Right ventricle myocardium inferior (tissue), 1 donor: ENCODE measurements at places on chromosomes 3 and 15.

DNA sequence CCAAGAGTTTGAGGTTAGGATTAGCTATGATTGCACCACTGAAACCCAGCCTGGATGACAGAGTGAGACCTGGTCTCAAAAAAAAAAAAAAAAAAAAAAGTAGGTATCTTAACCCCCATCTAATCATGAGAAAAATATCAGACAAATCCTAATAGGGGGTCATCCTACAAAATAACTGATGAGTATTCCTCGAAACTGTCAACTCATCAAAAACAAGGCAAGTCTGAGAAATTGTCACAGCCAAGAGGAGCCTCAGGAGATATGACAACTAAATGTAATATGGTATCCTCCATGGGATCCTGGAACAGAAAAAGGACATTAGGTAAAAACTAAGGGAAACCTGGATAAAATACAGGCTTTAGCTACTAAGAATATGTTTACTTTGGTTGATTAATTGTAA lies 70.6 kb downstream of the LRRC49 start:
- no peak for DNase-seq

DNA sequence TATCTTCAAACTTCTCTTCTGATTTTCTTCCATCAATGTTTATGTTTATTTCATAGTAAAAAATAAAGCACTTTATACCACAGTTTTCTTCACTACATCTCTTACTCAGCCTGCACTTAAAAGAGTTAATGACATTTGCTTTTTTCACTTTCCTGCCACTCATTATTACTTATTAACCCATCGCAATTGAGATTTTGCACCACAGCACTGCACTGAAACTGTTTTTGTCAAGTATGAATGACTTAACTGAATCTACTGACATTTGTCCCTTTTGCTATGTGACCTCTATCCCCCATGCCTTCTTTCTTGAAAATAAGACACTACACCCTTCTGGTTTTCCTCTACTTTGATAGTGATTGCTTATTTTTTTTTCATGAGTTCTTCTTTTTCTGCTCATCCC lies 739.7 kb upstream of the DPPA4 start:
- DNase-seq: no peak

- no peak for DNase-seq
Measured at GRCh38 chr3:111069974-111070771, 1.4 kb upstream of the NECTIN3 start.

DNA sequence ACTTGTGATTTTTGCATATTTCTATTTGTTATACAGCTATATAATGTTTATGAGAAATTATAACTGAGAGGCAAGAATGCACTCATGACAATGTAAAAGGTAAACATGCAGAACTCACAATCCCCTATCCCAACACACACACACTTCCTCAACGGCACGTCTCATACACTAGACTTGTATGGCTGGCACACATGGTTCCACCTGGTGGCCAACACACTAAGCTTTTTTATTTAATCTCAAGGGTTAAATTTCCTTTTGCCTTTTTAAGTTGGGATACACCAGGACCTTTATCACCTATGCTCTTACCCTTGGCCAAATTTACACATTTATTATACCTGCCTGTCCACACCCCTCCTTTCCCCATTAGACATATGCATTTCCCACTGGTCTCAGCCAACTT lies 88.6 kb upstream of the PSMD6 start:
- no peak for DNase-seq

DNA sequence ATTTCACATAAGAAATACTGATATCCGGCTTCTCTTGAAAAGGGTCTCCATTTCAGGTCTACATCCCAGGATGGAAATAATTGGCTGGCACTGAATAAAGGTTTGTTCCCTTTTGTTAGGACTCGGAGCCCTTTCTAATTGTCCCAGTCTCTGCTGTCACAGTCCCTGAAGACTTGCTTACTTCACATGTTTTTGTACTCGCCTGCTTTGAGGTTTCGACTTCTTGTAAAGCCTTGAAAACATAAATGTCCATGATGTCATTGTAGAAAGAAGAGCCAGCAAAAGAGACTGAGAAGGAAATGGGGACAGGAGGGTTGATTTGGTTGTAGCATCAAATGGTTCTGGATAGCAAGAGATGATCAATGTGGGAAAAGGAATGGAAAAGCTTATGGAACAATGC lies 963.4 kb upstream of the SEMA6D start:
- no peak for DNase-seq

DNA sequence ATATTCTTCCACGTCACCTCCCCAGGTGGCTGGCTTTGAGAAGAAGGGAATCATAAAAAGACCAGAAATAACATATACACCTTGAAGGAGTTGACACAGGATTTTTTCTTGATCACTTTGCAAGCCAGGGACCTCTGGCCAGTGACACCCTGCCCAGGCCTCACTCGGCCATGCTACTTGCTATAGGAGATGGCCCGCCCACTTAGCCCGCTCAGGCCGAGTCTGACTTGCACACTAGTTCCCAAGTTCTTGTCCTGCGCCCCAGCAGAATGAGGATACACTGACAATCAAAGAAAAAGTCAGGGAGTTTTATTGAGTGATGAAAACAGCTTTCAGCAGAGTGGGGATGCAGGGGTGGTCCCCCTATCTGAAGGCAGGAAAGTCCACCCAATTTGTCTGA lies 1046.1 kb upstream of the CFAP20DC start:
- DNase-seq: peak; percentile 40

DNA sequence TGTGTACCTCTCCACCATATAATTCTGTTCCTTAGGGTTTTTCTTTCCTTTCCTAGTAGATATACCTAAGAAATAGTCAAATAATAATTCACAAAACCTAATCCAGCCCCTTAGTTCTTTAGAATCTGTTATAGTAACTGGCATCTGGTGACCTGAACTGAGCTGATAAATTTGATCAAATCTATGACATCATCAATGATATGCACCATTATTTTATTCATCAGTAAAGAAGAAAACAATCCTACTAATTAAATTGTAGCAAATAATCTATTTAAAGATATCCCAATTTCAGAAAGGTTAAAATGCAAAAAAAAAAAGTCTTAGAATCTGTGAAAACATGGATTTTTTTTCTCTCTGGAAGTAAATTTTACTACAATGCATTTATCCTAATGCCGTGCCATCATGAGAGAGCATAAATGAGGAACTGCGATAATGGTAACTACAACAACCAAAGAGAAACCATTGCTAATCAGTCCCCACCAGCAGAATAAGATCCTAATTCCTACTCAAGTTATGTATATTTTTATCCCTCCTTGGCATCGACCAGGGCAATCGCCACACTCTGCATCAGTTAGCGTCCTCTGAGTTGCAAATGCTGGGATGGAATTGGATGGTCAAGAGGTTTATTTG lies 6.6 kb upstream of the MNS1 start:
- DNase-seq: no peak

DNA sequence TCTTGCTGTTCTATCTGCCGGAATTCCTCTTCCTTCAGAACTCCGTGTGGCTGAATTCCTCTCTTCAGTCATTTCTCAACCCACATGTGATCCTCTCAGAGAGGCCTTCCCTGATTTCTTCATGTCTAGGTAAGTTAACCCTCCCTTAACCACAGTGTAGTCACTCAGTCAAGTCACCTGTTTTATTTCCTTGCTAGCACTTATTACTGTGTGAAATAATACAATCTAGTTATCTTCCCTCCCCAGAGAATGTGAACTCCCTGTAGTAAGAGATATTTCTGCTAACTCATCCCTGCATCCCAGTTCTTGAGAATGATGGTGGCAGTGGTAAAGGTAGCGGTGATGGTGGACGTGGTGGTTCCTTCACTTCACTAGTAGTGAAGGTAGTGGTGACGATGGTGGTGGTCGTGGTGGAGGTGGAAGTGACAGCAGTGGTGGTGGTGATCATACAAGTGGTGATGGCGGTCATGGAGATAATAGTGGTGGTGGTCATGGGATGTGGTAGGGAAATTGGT lies 33.3 kb downstream of the COL6A5 start:
- no peak for DNase-seq

DNA sequence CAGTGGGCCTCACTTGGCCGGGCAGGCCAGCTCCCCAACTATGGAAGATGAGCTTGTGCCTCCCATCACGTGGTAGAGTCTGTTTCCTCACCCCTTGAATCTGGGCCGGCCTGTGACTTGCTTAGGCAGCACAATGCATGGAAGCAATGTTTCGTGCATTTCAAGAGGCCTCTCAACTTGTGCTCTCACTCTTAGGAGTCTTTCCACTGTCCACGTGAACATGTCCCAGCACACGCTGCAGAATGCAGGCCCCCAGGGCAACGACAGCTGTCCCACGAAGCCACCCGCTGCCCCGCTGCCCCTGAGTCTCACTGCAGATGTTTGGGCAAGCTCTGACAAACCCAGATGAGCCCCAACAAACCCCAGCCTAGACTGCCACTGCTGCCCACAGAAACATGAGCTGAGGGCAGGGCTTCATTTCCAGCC lies 27.2 kb upstream of the SLC41A3 start:
- no peak for DNase-seq

GRCh38 chr3:7421065-7421464 lies 560.1 kb downstream of the GRM7 start:
- no peak for DNase-seq

GRCh38 chr15:47609693-47610092 lies 107.6 kb upstream of the SEMA6D start:
- DNase-seq: no peak

- DNase-seq: no peak
Measured at GRCh38 chr3:69590111-69590510, 149.2 kb upstream of the MITF start.

DNA sequence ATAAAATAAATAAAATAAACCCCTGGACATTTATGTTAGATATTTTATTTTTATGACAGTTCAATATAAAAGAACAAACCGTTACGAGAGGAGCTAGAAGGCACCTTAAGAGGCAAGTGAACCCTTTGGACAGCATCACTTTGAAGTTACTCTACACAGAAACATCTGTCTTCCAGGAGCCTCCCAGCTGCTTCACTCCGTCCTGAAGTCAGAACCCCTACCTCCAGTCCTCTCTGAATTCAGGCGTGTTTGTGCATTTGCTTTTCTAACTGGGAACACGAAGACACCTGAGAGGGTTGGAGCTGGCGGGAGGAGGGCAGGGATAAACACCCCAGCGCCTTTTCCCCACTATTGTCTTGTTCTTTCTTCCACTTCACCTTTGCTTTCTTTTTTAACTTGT lies 46.2 kb downstream of the CMTM7 start:
- DNase-seq: no peak

- DNase-seq: no peak
Measured at GRCh38 chr15:66872405-66872804, 170.4 kb downstream of the SMAD6 start.

GRCh38 chr3:138103466-138103865 lies 11.9 kb downstream of the DZIP1L start:
- no peak for DNase-seq

DNA sequence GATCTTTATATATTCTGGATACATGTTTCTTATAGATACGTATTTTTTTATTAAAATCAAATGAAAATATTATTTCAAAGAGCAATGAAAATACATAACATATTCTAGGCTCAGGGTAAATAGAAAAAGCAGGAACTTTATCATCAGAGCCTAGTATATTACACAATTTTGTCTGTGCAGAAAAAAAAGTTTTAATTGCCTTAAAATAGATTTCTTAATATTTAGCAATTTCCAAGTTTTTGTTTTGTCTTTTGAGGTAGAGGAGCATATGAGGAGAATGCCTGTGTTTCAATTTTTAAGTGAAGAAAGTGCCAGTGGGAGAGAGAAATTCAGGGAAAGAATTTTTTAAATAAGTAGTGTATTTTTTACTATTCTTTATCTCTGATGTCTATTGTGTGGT lies 10.5 kb downstream of the CAPN7 start:
- DNase-seq: no peak

DNA sequence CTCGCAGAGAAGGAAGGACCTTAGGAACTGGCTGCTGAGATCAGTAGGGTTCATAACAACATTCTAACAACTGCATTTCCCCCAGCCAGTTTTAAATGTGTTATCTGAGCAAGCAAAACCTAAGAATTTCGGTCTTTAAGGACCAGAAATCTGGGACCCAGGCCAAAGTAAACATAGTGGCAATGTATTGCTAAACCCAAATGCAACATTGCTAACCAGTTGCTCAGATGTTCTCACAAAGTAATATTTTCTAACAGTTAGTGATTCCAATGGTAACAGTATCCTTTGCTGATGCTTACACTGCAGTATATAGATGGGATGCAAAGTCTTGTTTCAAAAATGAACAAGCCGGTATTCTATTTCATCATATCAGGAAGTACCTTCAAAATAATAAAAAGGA lies 254.3 kb downstream of the RYR3 start:
- no peak for DNase-seq

- no peak for DNase-seq
Measured at GRCh38 chr3:137222736-137223225, 265.0 kb downstream of the IL20RB start.

DNA sequence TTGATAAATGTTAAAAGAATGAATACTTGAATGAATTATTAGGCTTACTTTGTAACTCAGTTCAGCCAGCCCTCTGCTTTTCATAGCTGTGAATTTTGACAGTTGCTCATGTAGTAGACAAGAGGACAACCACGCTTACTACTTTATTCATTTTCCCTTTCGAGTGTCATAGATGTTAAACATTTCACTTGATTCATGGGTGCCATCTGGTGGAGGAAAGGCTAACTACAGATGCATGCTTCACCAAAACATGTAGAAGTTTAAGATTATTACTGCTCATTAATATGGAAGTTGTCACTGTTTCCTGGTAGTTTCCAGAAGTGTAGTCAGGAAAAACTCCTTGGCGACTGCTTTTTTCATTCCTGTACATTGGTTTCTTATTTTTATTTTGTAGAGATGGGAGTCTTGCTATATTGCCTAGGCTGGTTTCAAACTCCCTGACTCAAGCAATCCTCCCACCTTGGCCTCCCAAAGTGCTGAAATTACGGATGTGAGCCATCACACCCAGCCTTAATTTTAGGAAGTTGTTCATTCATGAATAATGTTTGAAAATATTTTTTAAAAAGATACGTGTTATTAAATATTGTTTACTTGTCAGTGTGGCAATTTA lies 163.2 kb downstream of the B3GALNT1 start:
- no peak for DNase-seq

GRCh38 chr3:5690904-5691532 lies 503.5 kb downstream of the EDEM1 start:
- DNase-seq: no peak

GRCh38 chr3:99624496-99625236 lies 13.7 kb upstream of the COL8A1 start:
- DNase-seq: no peak

GRCh38 chr3:183411216-183411922 lies 17.1 kb downstream of the MCF2L2 start:
- DNase-seq: no peak
